ENCODE measurements at places on chromosomes 2 and 18.
A peak's percentile ranks its signal among the peaks of the same experiment; 100 is the strongest.

DNA sequence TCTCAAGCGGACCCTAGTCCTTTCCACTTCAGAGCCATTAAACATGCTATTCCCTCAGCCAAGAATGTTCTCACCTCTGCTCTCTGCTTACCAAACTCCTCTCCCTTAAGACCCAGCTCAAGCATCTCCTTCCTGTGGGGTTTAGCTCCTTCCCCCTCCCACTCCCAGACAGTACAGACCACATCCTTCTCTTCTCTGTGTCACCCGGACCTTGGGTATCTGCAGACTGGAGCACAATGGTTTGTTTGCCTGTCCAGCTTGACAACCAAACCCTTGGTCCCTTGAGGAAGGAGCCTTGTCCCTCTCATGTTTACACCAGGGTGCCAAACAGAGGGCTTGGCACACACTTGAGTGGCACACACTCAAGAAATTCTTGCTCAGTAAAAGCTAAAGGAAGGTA, 4.1 kb upstream of the CD8A start:
- H3K27me3 ChIP-seq, result peaks cover 20% of the 10 kb centered on the region
- no peak overlapping the region for H3K4me3 ChIP-seq
- no peak overlapping the region for H3K27ac ChIP-seq
- H3K4me1 ChIP-seq, result no peaks in the 10 kb centered on the region

GRCh38 chr2:120672526-120673204, 63.0 kb upstream of the GLI2 start:
- H3K36me3 ChIP-seq, result no peaks in the 10 kb centered on the region
- H3K4me3 ChIP-seq, result no peak overlapping the region
- no peaks in the 10 kb centered on the region for H3K4me1 ChIP-seq
- H3K27ac ChIP-seq, result no peak overlapping the region

- H3K4me1 ChIP-seq, result no peaks in the 10 kb centered on the region
- no peak overlapping the region for H3K4me3 ChIP-seq
- DNase-seq, result no peak
- H3K36me3 ChIP-seq, result no peaks in the 10 kb centered on the region
- no peaks in the 10 kb centered on the region for H3K27me3 ChIP-seq
Observed at GRCh38 chr18:7155092-7155491, 37.5 kb upstream of the LAMA1 start.

DNA sequence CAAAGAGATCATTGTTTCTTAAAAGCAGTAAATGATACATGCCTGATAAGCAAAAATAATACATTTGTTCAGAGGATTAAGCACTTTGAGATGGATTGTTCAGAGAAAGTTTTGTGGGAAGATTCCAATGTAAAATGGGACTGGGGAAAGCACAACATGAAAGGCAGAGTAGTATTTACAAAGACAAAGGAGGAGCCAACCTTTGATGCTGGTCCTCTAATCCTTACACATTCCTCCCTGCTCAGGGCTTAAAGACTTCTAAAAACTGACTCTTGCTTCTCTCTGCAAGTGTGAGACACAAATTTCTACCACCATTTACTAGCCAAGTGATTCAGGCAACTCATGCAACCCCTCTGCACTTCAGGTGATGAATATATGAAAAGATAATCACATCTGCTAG, 47.2 kb upstream of the REG3G start:
- H3K4me3 ChIP-seq, result no peak overlapping the region
- no peak overlapping the region for H3K27ac ChIP-seq
- no peaks in the 10 kb centered on the region for H3K36me3 ChIP-seq
- H3K27me3 ChIP-seq, result no peaks in the 10 kb centered on the region
- H3K4me1 ChIP-seq, result no peaks in the 10 kb centered on the region

DNA sequence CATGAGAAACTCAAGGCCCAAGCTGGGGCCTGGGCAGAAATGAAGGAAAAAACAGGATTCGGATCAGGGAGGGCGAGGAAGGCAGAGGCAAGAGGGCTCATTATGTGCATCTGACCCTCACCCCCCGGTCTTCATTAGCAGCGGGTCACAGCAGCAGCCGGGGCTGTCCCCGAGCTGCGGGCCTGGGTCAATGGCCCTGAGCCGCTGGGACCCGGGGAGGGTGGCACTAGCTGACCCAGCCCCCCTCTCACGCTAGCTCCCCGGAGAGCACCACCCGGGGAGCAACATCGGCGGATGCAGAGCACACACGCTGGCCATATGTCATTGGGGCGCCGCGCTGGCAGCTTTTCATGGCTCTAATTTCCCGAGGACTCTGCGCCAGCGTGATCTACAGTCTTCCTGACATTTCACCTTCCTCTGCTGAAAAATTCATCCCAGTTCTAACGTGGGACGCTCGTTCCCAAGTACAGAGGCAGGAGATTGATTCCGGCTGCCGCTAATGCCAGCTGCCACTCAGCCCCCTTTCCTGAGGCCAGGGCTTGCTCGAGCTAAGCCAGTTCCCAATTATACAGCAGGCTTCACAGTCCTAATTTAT, 63.7 kb downstream of the EIPR1 start:
- no peaks in the 10 kb centered on the region for H3K4me1 ChIP-seq
- no peak overlapping the region for H3K4me3 ChIP-seq
- no peaks in the 10 kb centered on the region for H3K27me3 ChIP-seq
- H3K36me3 ChIP-seq, result no peaks in the 10 kb centered on the region
- no peak overlapping the region for H3K27ac ChIP-seq

DNA sequence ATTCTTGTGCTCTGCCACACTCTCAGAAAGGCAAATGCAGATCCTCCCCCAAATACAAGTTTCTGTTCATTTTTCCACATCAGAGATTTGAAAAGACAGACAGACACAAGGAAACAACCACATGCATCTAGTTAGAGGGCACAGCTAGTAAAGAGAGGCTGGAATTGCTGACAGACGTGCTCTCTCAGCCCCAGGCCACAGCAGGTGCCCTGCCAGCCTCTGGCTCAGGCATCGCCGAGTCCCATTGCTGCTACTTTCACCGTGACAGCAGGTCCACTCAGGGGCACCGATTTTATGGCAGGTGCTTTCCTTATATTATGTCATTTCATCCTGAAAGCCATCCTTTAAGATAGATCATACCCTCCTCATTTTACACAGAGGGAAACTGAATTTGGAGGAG, 507.5 kb downstream of the EIPR1 start:
- no peaks in the 10 kb centered on the region for H3K36me3 ChIP-seq
- no peak overlapping the region for H3K4me3 ChIP-seq
- no peak overlapping the region for H3K27ac ChIP-seq

- no peaks in the 10 kb centered on the region for H3K36me3 ChIP-seq
- H3K4me1 ChIP-seq, result no peaks in the 10 kb centered on the region
- no peak overlapping the region for H3K4me3 ChIP-seq
- no peak overlapping the region for H3K27ac ChIP-seq
- no peaks in the 10 kb centered on the region for H3K27me3 ChIP-seq
- DNase-seq, result no peak
Observed at GRCh38 chr18:5380586-5380985, 85.1 kb upstream of the ZBTB14 start.

DNA sequence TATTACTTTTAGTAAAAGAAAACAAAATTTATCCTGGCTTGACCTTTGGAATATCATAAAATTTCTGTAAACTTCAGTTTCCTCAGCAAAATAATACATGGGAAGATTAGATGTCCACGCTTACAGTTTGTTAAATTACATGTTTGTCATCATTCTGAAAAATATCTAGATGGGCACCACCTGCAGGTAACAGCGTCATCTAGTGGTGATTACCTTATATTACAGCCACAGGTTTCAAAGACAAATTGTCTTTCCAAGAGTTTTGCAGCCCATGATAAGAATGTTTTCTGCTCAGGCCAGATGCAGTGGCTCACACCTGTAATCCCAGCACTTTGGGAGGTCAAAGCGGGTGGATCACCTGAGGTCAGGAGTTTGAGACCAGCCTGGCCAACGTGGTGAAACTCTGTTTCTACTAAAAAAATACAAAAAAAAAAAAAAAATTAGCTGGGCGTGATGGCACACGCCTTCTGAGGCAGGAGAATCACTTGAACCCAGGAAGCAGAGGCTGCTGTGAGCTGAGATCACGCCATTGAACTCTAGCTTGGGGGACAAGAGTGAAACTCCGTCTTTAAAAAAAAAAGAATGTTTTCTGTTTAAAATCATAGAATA, 96.3 kb upstream of the RASGRP3 start:
- H3K4me3 ChIP-seq, result no peak overlapping the region
- H3K27ac ChIP-seq, result no peak overlapping the region
- H3K27me3 ChIP-seq, result no peaks in the 10 kb centered on the region
- no peaks in the 10 kb centered on the region for H3K36me3 ChIP-seq
- H3K4me1 ChIP-seq, result no peaks in the 10 kb centered on the region

GRCh38 chr2:166637051-166637450, 143.0 kb upstream of the SCN7A start:
- H3K27me3 ChIP-seq, result no peaks in the 10 kb centered on the region
- no peaks in the 10 kb centered on the region for H3K36me3 ChIP-seq
- H3K4me3 ChIP-seq, result no peak overlapping the region
- no peak for DNase-seq

DNA sequence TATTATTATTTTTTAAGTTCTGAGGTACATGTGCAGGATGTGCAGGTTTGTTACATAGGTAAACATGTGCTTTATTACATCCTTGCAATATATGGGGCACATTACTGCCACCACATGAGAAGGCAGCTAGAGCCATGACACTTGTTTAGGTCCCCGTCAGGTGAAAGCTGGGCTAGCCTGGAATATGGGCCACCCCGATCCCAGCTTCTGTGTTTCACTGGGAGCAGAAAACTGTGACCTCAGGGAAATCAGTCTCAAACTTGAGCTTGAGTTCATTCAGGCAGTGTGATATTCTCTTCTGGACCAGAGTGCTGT, 176.9 kb downstream of the PIK3C3 start:
- no peaks in the 10 kb centered on the region for H3K27me3 ChIP-seq
- no peak overlapping the region for H3K27ac ChIP-seq
- H3K4me3 ChIP-seq, result no peak overlapping the region
- no peak for DNase-seq

- no peaks in the 10 kb centered on the region for H3K27me3 ChIP-seq
- no peak overlapping the region for H3K4me3 ChIP-seq
- H3K4me1 ChIP-seq, result no peaks in the 10 kb centered on the region
- no peak for DNase-seq
Observed at GRCh38 chr2:170550501-170550900, 164.6 kb upstream of the SP5 start.

DNA sequence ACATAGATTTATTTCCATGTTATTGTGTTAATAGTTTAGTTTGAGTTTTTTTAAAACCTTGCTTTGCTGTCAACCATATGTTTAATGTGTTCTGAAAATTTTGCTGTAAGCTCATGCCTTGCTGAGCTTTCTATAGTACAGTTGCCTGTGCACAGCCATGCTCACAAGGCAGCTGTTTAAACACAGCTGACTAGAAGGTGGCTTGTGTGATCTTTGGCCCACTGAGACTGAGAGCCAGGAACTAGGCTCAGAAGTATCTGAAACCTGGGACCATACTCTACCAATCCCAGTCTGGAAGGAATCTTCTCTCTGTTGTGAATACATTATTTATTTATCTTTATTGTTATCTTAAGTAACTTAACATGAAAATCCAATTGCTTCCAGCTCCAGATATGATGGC, 350.5 kb downstream of the KIAA1328 start:
- no peaks in the 10 kb centered on the region for H3K27me3 ChIP-seq
- no peak overlapping the region for H3K4me3 ChIP-seq
- no peaks in the 10 kb centered on the region for H3K4me1 ChIP-seq
- DNase-seq, result no peak
- H3K36me3 ChIP-seq, result no peaks in the 10 kb centered on the region
- no peak overlapping the region for H3K27ac ChIP-seq

- no peaks in the 10 kb centered on the region for H3K4me1 ChIP-seq
- H3K27me3 ChIP-seq, result no peaks in the 10 kb centered on the region
- peak; percentile 42 for DNase-seq
- H3K27ac ChIP-seq, result peak overlapping the region; percentile 50
- peak overlapping the region; percentile 45 for H3K4me3 ChIP-seq
- H3K36me3 ChIP-seq, result no peaks in the 10 kb centered on the region
Observed at GRCh38 chr18:67517444-67517765, 885 bp upstream of the DSEL start.

- H3K27ac ChIP-seq, result no peak overlapping the region
- H3K27me3 ChIP-seq, result no peaks in the 10 kb centered on the region
- H3K4me3 ChIP-seq, result no peak overlapping the region
- no peaks in the 10 kb centered on the region for H3K4me1 ChIP-seq
Observed at GRCh38 chr2:3755277-3755676, 51.9 kb downstream of the DCDC2C start.

DNA sequence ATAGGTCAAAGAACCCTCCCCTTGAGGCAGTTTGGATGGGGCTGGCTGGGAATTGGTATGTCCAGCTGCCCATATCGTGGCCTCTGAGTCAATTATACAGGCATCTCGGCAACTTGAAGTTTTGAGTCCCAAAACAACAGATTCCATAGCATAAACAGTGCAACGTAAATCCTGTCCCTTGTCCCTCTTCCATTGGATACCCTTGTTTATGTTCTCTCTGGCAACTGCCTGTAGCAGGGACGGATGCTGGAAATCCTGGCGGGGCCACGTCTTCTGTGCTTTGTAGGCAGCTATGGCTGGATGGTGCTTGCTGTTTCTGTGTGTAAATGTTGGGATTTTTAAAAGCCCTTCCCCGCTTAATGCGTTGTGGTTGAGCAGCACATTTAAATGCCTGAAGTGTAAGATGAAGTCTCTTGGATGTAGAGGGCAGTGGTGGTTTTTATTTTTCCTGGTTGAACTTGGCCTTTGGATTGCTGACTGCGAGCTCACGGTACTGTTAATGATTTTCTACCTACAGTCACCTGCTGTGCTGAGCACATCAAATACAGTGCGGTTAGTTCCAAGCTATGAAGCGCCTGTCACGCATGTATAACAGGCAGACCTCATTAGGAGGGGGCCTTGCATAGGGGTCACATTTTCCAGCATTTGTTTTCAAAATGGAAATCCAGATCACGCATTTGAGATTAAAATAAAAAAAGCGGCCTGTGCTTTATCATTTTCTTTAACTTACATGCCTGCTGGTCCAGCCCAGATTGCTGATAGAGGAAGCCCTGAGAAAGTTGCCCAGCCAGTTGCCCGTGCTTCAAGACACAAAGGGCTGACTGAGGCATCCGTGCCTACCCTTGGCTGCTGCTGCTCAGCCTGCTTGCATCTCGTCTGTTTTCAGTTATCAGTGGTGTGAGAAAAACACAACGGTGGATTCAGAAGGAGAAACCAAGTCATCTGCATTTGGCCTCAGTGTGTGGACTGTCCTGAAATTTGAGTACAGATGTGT, 84.7 kb downstream of the NEDD4L start:
- no peaks in the 10 kb centered on the region for H3K4me1 ChIP-seq
- H3K27me3 ChIP-seq, result no peaks in the 10 kb centered on the region
- H3K27ac ChIP-seq, result peak overlapping the region; percentile 28
- no peaks in the 10 kb centered on the region for H3K36me3 ChIP-seq

GRCh38 chr2:203997481-203997880, 60.9 kb downstream of the ICOS start:
- no peak overlapping the region for H3K27ac ChIP-seq
- H3K36me3 ChIP-seq, result no peaks in the 10 kb centered on the region
- H3K4me1 ChIP-seq, result no peaks in the 10 kb centered on the region
- DNase-seq, result no peak

GRCh38 chr2:72934683-72935610, 17.6 kb downstream of the EMX1 start:
- no peaks in the 10 kb centered on the region for H3K36me3 ChIP-seq
- H3K27ac ChIP-seq, result no peak overlapping the region
- H3K27me3 ChIP-seq, result no peaks in the 10 kb centered on the region
- peak; percentile 35 for DNase-seq
